ENCODE measurements at places on chromosomes 3 and 15.

GRCh38 chr3:160616716-160617115, 51.3 kb upstream of the KPNA4 start:
- DNase-seq: no peak

DNA sequence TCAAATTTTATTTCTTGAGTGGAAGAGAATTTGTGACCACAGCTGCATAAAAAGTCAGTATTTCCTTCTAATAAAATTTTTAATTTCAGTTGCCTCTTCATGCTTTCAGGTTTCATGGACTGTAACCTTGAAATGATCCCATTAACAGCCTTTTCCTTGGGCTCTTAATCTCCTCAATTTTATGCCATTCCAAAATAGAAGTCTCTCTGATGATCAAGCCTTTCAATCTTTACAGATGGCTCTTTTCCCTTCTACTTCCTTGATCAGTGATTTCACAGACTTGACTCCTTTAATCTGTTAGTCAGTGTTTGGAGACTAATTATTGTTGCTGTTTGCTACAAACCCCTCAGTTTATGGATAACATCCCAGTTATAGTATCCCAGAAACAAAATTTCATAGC, 11.9 kb downstream of the TSC22D2 start:
- no peak for DNase-seq

DNA sequence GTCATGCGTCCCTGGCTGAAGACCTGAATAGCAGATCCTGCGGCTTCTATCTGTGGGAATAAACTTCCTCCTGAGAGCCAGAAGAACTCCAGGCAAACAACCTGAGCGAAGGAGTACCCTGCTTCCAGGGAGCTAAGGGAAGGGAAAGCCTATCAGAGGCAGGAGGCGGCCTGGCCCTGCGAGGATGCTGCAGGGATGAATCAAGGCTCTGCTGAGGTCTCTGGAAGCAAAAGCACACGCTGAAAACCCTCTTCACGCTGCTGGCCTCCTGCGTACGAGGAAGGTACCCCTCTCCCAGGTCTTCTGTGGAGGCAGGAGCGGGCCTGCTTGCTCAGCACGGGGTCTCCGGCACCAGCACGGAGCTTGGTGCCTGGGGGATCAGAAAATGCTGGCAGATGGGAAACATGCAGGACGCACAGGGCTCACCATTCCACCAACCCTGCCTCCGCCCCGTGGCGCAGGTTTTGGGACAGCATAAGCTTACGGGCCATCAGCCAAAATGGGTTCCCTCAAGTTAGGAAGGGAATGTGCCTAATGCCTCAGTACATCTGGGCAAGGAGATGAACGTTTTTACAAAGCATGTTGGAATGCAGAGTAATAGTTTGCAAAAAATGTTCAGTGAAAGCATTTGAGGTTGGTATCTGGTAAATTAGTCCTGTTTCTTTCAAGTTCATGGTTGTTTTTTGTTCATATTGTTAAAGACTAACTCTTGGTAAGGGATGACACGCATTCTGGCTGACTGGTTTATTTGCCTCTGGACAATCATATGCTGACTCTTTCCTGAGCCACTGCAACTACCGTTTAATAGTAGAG, 72.3 kb downstream of the CHSY1 start:
- DNase-seq: no peak

GRCh38 chr3:13193320-13194284, 120.4 kb upstream of the IQSEC1 start:
- no peak for DNase-seq

GRCh38 chr3:86969500-86970189, 21.3 kb downstream of the VGLL3 start:
- DNase-seq: no peak

- DNase-seq: peak; percentile 4
These were observed 56.5 kb downstream of the DCLK3 start for GRCh38 chr3:36707623-36708409.

GRCh38 chr3:193984876-193985275, 151.1 kb upstream of the HES1 start:
- DNase-seq: no peak

GRCh38 chr3:126179825-126180476, 435 bp downstream of the ALDH1L1 start:
- DNase-seq: no peak

DNA sequence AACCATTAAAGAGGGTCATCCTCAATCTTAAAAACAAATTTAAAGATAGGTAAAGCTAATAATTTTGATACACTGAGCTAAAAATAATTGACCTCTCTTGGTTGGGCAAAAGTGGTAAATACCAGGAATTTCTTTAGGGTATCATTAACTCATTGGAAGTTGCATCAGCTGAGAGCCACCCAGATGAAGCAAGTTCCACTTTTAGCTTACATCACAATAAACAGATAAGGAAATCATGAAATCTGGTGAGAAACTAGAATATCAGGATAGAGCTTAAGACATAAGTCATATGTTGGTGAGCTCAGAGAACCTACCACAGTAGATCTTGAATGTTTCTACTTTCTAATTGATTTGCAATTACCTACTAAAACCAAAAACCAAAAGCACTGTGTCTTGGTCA, 97.4 kb upstream of the SLC2A2 start:
- no peak for DNase-seq

DNA sequence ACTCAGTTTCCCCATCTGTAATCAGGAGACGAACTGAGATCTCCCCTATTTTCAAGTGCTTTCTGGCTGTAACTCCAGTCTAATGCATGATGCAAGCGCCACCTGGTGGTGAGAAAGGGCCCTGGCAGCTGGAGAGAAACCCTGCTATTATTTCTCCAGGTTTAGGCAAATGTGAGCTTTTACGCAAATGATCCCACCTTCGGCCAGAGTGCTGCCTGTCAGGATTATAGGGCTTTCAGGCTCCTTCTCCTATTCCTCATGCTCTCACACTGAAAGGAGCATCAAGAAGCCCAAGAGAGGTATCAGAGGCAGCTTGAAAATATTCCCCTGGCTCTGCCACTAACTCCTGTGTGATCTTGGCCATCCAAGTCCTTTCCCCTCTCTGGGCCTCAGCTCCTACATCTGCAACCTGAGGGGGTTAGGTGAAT, 93.9 kb upstream of the RASGRF1 start:
- no peak for DNase-seq

- DNase-seq: no peak
These were observed 518.9 kb downstream of the TUSC7 start for GRCh38 chr3:117228466-117228865.

DNA sequence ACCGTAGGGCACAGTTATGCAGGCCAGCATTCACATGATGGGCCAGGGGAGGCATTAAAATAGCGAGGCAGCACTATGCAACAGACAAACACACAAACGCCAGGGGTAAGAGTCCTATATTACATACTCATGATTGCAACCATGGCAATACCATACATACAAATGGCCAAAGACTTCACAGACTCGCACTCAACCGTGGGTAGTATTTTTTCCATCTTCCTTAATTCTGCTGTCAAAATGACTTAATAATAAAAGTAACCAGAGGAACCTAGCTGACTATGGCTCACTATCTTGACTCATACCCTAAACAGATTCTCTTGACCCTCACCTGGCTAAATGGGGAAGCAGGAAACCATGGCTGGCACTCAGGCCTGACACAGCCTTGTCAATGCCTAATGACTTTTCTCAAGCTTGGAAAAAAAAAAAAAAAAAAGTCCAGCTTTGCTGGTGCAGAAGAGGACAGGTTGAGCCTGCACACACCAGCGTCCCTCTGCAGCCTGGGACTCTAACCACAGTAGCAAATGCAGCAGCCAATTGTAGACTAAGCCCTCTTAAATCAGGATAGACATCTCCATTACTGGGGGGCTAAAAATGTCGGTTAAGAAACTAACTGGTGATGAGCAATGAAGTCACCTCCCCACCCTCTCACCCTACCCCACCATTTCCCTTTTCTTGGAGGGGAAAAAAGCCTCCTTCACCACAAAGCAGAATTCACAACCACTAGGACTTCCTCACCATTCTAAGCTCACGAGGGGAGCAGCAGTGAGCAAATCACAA, 23.1 kb downstream of the CCDC12 start:
- no peak for DNase-seq

DNA sequence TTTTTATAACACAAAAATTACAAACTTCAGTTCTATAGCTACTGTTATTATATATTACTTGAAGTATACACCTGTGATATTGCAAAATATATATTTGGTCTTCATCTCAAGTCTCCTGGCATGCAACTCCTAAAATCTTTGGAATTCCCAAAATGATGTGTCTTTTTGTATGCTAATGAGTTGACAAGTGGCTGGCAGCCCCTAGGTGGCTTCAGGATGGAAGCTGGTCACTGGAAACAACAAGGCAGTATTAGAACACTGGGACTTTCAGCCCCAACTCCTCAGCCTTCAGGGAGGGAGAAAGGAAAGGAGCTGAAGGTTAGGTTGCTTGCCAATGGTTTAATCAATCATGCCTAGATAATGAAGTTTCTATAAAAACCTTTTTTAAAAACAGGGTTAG, 112.0 kb downstream of the SCAPER start:
- no peak for DNase-seq

DNA sequence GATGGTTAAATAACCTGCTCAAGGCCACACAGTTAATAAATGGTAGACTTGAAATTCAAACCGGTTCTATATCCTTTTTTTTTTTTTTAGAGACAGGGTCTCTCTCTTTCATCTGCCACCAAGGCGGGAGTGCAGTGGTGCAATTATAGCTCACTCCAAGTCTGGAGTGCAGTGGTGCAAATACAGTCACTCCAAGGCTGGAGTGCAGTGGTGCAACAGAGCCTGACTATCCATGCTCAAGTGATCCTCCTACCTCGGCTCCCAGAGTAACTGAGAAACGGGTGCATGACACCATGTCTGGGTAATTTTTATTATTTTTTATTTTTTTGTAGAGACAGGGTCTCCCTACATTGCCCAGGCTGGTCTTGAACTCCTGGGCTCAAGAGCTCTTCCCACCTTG, 23.4 kb downstream of the DPP8 start:
- DNase-seq: no peak

DNA sequence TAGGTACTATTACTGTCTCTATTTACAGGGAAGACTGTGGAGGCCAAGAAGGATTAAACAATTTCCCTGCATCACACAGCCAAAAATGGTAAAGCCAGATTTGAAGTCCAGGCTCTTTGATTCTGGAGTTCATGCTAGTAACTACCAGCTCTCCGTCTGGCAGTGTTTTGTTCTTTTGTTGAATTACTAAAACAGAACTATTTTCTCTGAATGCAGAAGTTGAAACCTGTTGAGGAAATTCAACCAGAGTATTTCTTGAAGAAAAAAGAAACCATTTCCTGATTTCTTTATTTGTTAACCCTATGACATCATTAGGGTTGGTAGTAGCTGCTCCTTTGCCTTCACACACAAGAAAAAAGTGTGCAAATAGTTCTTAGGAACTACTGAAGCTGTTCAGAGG, 34.3 kb downstream of the CRTC3 start:
- DNase-seq: no peak

GRCh38 chr3:98980915-98981596, 79.6 kb upstream of the DCBLD2 start:
- DNase-seq: no peak

DNA sequence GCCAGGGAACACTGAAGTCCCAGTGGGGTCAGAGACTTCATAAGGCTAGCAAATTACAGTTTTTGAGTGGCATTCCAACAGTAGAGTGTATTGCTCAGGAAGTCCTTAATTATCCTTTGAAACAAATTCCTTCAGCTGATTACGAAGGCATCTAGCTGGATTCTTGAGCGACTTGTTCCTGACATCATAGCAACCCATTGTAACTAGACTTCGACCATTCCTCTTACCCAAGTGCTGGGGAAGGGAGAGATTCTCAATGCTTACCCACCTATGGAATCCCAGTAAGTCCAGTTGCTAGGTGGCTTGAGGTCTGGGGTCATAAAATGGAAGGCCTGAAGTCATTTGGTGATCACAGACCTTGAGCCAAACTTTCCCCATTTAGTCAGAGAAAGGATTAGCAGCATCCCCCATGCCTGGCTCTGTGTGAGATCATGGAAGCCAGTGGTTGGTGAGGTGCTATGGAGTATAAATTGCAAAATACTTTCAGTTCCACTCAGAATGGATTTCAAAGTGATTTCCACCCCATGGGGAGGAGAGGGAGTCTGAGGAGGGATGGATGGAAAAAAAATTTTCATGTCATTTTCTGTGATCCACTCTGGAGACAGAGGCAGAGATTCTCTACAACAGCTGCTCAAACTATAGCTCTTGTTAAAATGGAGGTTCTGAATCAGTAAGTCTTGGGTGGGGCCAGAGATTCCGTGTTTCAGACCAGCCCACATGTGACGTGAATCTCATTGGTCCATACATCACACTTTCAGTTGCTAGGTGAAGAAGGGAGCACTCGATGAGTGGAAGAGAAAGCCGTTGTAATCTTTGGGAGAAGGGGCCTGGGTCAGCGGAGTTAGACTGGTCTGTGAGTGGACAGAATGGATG, 45.7 kb downstream of the CD86 start:
- no peak for DNase-seq

DNA sequence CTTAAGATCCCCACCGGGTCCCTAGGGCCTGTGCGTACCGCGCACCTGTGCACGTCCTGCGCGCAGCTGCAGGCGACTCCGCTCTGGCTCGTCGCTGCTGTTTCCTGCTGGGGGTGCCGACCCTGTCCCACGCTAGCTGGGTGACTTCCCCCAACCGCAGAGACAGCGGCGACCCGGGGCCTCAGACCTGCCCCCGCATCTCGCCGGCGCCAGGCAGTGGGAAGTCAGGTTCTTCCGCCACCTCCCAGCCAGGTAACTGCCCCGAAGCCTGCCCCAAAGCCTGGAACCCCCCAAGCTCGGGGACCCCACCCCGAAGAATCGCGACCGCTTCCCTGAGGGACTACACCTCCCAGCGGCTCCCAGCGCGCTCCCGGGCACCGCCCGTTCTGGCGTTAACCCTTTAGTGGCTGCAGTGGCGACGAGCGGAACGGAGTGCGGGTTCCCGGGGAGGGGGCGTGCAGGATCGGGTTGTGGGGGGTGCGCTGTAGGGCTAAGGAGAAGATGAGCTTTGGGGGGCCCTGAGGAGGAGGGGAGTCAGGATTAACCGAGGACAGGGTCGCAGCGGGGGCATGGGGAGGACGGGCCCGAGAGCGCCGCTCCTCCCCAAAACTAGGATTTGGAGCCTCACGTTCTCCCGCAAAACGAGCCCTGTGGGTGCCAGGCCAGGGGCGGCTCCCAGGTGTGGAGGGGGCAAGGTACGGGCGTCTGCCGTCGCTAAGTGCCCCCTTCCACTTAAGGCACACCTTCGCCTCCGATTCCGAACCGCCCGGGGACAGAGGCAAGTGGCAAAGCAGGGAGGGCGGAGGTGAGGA, 589 bp downstream of the NEIL1 start:
- DNase-seq: no peak

- no peak for DNase-seq
These were observed 692.3 kb downstream of the ZPLD1 start for GRCh38 chr3:103127098-103127630.
